Articular chondrocyte of knee joint (primary cell): ENCODE measurements at places on chromosomes 2 and 18. TPM values are rescaled to one million over a fixed set of nuclear protein-coding genes. Genes with fewer than 3 reads are reported as not detected.

Gene C1QL2
- not detected in 2 replicates for total RNA-seq

Gene SLC4A3
- total RNA-seq: 3.6 and 3.8 TPM in 2 replicates

Gene GPR75
- total RNA-seq: 4.2 and 4.5 TPM in 2 replicates

Gene ARHGEF33
- total RNA-seq: 1.2 and 1.4 TPM in 2 replicates

Gene TDRD15
- under 0.01 TPM in 1 of 2 replicates, not detected in the other for total RNA-seq

Gene SLC40A1
- 21.6 and 25.7 TPM in 2 replicates for total RNA-seq
